ENCODE measurements at places on chromosomes 7 and 10.

- DNase-seq: no peak
These were observed 89.7 kb downstream of the ATE1 start for GRCh38 chr10:121838149-121838548.

DNA sequence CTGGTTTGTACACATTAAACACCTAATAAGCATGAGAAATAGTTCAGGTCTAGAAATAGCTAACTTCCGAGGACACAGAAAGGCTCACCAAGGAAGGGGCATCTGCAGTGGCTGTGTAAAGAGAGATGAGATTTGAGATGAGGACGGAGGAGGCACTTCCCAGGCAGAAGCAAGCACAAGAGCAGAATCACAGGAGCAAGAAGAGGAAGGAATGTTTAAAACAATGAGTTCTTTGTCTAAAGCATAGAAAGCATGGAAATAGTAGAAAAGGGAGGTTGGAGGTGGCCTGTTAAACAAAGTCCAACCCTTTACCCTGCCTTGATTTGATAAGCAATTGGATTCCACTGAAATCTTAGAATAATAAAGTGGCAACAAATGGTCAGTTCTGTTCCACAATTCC lies 11.6 kb upstream of the PON3 start:
- DNase-seq: no peak

GRCh38 chr10:71911296-71911953 lies 52.8 kb upstream of the CHST3 start:
- DNase-seq: no peak

GRCh38 chr7:139675127-139676125 lies 102.4 kb downstream of the HIPK2 start:
- DNase-seq: no peak

- no peak for DNase-seq
These were observed 56.0 kb upstream of the GLI3 start for GRCh38 chr7:42292991-42293521.

DNA sequence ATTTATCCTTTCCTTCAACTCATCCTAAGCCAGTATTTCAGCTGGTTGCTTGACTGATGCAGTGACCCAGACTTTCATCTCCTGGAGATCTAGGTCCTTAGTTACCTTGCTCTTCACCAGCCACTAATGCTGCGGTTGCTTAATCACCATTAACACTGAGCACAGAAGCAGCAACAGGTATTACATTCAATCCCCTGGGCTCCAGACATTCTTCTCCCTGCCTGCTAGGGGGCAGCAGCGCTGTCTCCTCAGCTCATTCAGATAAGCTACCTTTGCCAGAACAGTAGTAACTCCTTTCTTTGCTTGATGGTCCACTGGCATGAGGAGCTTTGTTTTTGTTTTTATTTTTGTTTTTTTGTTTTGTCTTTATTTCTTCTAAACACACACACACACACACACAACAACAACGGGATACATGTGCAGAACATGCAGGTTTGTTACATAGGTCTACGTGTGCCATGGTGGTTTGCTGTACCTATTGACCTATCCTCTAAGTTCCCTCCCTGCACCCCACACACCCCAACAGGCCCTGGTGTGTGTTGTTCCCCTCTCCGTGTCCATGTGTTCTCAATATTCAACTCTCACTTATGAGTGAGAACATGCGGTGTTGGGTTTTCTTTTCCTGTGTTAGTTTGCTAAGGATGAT lies 1043.2 kb upstream of the C7orf33 start:
- DNase-seq: no peak

- no peak for DNase-seq
These were observed 106.7 kb downstream of the NKX6-2 start for GRCh38 chr10:132679217-132679595.

- DNase-seq: no peak
These were observed 224.3 kb downstream of the THSD7A start for GRCh38 chr7:11607686-11608085.

- DNase-seq: no peak
These were observed 62.7 kb upstream of the NANOS1 start for GRCh38 chr10:118966850-118967125.

GRCh38 chr10:84075226-84076046 lies 63.9 kb upstream of the GHITM start:
- no peak for DNase-seq

DNA sequence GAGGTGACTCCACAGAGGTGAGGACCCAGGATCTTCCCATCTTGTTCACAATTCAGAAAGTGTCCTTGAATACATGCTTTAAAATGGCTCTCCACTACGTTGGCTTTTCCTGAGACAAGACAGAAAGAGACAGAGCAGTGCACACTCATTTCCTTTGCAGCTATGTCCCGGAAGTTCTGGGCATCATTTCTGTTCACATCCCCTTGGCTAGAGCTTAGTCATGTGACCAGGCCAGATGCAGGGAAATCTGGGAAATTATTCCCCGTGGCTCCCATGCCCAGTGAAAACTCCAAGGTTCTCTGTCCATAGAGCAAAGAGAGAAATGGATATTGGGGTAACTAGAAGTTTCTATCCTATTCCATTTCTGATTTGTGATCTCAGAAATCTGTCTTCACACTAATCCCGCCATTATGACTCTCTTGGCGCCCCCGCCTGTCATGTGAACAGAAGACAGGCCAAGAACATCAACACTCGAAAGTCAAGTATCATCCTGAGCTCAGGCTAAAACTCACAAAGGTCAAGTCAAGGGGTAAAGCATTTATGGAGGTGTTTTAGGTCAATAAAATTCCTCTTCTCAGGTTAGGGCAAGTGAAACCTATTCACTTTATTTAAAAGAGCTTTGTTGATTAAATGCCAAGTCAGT lies 251.4 kb upstream of the HABP2 start:
- DNase-seq: no peak

- no peak for DNase-seq
These were observed 290.7 kb downstream of the TSPAN12 start for GRCh38 chr7:120567204-120567603.

- no peak for DNase-seq
These were observed 73.2 kb upstream of the PDK4 start for GRCh38 chr7:95669513-95669912.

DNA sequence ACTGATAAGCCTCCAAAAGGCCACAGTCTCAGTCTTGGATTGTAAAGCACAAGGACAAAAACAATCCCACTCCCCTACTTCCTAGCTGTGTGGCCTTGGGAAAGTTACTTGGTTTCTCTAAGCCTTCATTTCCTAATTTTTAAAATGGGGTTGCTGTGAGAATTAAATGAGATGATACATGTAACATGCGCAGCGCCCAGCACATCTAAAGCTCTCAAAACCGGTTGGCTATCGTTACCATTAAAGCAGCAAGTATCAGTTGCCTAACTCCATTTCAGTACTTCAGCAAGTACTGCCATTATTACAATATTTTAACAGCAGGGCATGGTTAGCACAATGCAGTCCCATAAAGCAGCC lies 1.9 kb downstream of the NRCAM start:
- no peak for DNase-seq

- DNase-seq: no peak
These were observed 46.2 kb upstream of the OSBPL3 start for GRCh38 chr7:25026156-25026555.

DNA sequence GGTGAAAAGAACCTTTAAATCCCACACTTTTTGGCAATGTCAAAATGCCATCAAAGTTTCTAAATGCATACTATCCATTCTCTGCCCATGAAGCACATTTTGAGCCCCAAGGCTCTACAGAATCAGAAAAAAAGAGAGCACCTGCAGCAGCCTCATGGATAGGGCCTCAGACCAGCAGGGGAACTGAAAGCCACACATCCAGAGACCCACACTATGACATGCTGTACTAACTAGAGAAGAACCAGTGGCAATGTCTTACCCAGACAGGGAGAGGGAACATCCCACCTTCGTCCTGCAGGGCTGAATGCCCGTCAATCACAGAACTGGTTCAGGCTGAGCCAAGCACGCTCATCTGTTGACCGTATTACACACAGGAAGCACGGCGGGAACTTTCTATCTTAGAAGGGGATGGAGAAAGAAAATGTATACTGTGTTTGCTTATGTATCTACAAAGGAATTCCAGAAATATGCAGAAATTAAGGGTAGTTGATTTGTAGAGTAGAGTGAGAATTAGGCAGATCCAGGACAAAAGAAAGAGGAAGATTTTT lies 237.2 kb downstream of the GLI3 start:
- no peak for DNase-seq

DNA sequence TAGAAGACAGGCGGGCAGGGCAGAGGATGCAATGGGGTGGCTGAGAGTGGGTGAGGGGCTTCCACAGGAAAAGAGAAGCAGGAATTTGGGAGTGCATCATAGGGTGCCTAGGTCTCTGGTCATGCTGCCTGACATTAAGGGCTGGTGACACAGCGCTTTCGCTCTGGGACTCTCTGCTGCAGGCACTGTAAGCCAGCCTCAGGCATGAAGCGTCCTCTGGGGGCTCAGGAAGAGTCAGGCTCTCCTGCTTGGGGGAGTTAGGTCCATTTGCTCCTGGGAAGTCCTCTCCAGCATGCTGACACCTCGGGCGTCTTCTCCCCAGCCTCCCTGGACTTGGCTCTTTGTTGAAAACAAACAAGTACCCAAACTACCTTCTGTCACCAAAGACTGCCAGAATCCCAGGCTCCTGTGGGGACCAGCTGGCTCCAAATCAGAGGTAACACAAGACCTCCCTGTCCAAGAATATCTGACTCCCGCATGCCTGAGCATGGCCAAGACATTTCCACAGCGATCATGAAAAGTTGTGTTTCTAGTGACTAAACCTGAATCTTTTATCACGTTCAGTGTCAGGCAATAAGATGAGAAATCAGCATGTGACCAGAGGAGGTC lies 55.4 kb downstream of the GPR26 start:
- no peak for DNase-seq

GRCh38 chr10:7133278-7133677 lies 277.6 kb downstream of the SFMBT2 start:
- DNase-seq: no peak

- DNase-seq: no peak
These were observed 32.3 kb upstream of the IL6 start for GRCh38 chr7:22694597-22695207.

DNA sequence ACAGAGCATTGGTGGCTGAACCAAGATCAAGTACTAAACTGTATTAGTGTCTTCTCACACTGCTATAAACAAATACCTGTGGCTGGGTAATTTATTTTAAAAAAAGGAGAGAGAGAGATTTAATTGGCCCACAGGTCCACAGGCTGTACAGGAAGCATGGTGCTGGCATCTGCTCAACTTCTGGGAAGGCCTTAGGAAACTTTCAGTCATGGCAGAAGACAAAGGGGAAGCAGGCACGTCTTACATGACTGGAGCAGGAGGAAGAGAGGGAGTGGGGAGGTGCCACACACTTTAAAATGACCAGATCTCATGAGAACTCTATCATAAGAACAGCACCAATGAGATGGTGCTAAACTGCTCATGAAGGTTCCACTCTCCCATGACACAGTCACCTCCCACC lies 95.2 kb upstream of the JCAD start:
- DNase-seq: no peak

DNA sequence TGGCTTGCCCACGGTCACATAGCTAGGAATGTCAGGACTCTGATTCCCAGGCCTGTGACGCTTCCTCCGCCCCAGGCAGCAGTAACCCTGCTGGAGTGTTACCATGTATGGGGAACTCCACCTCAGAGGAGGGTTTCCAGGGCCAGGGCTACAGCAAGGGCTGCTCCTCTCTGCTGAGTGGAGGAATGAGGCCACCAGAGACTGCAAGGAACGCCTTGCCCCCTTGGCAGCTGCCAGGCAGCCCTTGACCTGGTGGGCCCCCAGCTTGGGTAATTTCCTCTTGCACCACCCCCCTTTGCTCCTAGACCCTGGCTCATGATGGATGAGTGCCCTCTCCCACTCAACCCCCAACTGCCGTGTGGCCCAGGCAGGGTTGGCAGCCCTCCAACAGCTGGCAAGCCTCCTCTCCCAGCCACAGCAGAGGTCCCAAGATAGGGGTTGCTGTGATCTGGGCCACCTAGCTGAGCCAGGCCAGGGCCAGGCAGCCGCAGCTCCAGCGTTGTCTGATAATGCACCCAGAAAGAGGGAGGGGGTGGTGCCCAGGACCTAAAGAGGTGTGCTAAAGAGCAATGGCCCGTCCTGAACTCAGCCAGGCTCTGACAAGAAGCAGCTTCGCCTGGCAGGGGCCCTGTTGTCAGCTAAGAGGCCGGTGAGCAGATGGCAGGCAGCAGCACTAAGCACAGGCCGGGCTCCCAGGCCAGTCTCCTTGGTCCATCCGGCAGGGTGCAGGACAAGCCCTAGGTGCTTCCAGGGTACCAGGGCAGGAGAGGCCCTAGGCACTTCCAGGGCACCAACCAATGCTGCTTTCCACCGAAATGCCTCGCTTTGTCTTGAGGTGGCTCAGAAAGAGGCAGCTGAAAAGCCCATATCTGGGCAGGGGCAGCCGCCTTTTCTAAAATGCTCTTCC lies 35.4 kb downstream of the DRGX start:
- DNase-seq: no peak

- no peak for DNase-seq
These were observed 99.4 kb downstream of the CTBP2 start for GRCh38 chr10:125060826-125061556.

GRCh38 chr7:19404912-19405329 lies 259.7 kb upstream of the FERD3L start:
- no peak for DNase-seq

GRCh38 chr10:50063100-50063499 lies 4.7 kb upstream of the WASHC2A start:
- DNase-seq: no peak

- DNase-seq: no peak
These were observed 132.1 kb upstream of the CDK6 start for GRCh38 chr7:92968502-92968901.

- DNase-seq: no peak
These were observed 324 bp downstream of the TWNK start for GRCh38 chr10:100987685-100988049.

- DNase-seq: no peak
These were observed 286.1 kb upstream of the KLF6 start for GRCh38 chr10:4070921-4071660.

DNA sequence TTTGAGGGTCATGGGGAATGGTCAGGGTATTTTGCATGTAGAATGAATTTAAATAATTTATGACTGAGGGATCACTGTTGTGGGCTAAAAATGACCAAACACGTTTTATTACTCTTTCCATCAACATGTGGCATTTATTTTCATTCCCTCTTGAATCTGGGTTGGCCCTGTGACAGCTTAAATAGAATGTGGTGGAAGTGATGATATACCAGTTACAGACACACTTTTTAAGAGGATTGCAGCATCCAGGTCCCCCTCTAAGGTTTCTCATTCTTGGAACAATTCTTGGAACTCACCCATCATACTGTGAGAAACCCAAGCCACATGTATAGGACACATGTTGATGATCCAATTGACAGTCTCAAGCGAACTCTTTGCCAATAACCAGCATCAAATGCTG lies 272.4 kb downstream of the ETV1 start:
- DNase-seq: no peak

GRCh38 chr7:29599026-29599425 lies 35.4 kb downstream of the PRR15 start:
- DNase-seq: no peak

GRCh38 chr10:11616021-11616420 lies 4.6 kb upstream of the USP6NL start:
- no peak for DNase-seq

GRCh38 chr10:79262131-79262530 lies 85.1 kb upstream of the PPIF start:
- DNase-seq: no peak
